Adipocyte (in vitro differentiated cells): ENCODE measurements at places on chromosomes 1 and 21.

DNA sequence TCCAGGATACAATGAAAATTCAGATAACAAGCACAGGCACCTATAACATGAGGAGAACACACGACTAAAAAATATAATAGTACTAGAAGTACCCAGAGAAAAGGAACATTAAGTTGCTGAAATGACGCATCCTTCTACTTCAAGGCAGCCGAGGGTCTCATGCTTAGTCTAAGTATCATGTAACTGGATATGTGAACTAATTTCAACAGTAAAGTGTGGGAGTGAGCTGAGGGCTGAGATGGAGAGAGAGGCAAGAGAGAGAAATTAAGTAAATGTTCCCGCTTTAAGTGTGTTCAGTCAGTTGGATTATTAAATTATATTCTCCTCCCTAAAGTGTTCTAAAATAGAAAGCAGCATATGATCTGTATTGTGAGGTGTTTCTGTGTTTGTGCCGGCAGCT is 152.2 kb upstream of the KRTAP19-8 start:
- DNase-seq: no peak

DNA sequence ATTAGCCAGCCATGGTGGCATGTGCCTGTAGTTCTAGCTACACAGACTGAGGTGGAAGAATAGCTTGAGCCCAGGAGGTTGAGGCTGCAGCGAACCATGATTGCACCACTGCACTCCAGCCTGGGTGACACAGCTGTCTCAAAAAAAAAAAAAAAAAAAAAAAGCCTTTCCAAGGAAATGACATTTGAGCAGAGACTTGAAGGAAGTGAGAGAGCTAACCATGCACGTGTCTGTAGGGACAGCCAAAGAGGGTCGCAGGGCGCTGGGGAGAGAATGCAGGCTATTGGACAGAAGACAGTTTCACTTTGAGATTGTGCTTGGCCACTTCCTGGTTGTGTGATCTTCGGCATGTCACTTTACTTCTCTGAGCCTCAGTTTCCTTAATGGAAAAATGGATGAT is 6.8 kb downstream of the HCRTR1 start:
- no peak for DNase-seq

DNA sequence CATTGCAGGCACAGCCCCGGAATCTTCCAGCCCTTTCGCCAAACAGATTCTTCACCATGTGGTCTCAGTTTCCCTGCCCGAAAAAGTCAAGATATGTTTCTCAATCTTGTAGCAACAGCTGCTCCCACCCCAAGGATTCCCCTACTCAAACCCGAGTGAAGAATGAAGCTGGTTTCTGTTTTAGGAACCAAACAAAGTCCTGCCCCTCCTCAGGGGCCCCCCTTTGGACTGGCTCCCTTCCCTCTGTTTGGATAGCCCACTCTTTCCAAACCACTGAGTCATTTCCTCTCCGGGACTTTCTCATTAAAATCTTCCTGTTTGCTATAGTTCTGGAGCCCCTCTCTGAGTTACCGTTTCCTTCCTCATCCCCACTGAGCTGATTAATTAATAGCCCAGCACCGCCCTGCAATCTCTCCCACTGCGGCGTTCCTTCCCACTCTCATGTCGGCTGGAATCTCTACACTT is 100.9 kb downstream of the TSEN15 start:
- peak; percentile 70 for DNase-seq

- DNase-seq: no peak
These were observed 1023.8 kb downstream of the MRPL39 start for GRCh38 chr21:24583473-24583872.

GRCh38 chr1:223702735-223703667 is 9.3 kb upstream of the CAPN2 start:
- peak; percentile 72 for DNase-seq
